ENCODE measurements at places on chromosomes 5 and 9.
A peak's percentile ranks its signal among the peaks of the same experiment; 100 is the strongest.

- DNase-seq: no peak
Observed at GRCh38 chr5:77669677-77670076, 31.2 kb upstream of the OTP start.

DNA sequence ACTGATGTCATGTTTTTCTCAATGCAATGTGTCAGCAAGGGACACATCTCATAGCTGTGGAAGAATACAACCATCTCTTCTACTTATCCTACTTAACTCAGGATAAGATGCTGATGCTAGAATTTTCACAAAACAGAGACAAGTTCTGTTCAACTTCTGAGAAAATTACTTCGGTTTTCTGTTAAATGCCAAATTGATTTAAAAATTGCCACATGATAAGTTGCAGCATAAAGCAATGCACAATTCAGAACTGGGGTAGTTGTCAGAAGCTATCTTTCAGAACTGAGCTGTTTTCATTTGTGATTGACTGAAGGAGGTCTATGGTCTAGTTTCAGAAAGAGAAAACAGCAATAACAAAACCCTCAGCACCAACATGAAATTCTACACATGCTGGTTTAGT, 954.8 kb upstream of the C9orf72 start:
- no peak for DNase-seq

DNA sequence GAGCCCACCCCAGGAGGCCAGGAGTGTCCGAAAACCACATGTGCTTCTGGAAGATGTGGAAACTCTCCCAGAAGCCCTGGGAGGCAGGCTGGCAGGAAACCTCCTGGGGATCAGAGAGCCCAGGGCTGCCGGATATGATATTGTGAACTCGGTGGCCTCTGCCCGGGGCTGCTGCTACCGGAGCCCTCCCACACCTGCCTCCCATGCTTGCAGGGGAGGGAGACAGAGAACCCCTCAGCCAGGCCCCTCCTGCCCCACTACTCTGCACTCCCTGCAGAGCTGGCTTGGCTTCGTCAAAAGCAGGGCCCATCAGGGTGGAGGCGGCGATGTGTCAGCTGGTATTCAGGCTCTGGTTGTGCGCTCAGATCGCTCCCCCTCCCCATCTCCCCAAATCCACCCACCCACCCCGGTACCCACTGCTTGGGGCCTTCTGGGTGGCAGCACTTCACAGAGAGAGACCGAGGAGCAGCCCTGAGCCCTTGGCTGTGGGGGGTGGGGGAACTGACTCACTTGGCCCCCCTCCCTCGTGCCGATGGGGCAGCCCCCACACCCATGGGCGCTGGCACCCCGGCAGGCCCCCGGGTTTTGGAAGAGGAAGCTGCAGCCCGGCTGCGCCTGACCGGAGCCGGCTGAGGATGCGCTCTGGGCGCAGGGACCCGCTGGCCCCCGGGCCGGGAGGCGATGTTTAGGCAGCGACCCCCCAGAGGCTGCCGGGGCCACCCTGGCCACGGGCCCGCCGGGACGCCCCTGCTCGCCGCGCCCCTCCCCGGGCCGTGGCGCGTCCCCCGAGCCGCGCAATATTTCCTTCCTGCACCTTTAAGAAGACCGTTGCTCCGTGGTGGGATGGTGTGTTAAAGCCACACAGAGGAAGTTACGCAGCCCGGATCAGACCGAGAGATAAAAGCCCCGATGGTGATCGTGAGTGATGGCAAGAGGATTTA, 786 bp upstream of the NTNG2 start:
- DNase-seq: peak; percentile 31

DNA sequence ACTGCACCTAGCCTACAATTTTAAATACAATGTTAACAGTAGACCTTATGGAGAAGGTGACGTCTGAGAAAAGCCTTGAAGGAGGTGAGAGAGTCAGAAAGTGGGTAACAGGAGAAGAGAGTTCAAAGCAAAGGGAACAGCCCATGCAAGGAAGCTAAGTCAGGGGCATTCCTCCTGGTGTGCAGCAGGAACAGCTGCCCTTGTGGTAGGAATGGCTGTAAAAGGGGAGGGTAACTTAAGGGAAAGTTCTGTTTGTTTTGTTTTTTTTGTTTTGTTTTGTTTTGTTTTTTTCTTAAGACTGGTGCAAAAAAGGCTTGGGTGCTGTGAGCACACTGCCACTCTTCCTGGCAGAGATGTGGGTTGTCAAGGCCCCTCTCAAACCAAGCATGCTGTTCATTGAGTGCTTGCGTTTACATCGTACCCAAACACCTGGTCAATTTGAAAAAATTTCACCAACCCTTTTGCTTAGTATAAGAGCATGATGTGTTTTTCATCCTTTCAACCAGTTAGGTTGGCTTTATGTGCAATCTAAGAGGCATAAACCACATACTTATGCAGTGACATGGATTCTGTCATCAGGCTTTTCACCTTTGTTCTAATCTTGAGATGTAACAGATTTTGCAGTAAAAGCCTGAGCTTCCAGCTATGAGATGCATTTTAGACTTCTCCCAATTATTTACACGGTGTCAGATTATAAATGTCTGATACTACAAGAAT, 279.7 kb downstream of the GLIS3 start:
- DNase-seq: no peak

DNA sequence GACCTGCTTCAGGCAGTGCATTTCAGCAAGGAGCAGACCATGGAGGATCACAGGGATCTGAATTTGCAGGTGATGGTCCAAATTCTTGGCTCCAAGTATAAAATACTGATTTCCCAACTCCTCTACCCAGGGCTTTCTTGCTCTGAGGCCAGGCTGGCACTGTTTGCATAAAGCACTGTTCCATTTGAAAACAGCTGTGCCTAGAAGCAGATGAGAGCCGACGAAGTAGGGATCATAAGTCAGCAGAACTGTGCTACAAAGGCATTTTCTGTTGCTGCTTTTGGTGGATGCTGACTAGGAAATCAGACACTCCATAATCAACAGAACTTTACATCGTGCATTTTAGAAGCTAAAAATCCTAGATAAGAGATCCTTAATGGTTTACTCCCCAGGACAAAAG, 126.4 kb downstream of the MAT2B start:
- DNase-seq: no peak

- DNase-seq: peak; percentile 63
Observed at GRCh38 chr5:10355071-10355889, 1.8 kb downstream of the MARCHF6 start.

- DNase-seq: no peak
Observed at GRCh38 chr5:92147266-92147665, 764.1 kb upstream of the ARRDC3 start.

- no peak for DNase-seq
Observed at GRCh38 chr5:169545762-169546161, 37.8 kb upstream of the SPDL1 start.

DNA sequence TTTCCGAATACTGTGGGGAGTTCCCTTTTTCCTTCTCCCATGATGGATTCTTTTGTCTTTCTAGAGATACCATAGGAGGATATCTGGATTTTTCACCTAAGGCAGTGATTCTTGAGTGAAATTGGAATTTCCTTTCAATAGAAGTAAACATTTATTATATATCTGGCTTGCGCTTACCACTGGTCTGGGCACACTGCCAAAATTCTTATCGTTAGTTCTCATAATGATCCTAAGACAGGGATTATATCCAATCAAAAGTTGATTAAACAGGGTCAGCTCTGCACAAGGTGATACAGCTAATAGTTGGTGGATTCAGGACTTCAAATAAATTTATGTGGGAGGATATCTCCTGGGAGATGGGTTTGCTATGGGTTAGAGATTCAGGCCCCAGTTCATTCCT, 9.6 kb downstream of the TLE4 start:
- DNase-seq: peak; percentile 84

Data from hematopoietic multipotent progenitor cell treated with erythropoietin and hydrocortisone succinate and interleukin-3 and kit ligand, for 8 days (in vitro differentiated cells).